ENCODE measurements at places on chromosomes 4 and X.

DNA sequence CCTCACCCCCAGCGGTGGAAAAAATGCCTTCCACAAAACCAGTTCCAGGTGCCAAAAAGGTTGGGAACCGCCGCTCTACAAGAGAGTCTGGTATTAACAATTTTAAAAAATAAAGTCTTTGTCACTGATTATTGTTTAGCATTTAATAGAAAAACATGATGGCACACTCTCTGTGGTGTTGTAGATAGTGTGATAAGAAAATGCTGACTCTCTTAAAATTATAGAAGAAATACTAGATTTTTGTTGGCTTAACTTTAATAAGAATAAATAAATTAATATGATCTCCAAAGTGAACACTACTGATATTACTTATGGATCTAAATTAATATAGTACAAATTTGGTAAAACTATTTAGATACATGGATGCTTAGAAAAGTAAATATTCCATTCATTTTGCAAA lies 943.5 kb downstream of the CCSER1 start:
- DNase-seq, result no peak

GRCh38 chr4:174516794-174517193 lies 5.5 kb downstream of the HPGD start:
- DNase-seq, result no peak

GRCh38 chr4:5746250-5746649 lies 35.2 kb downstream of the EVC start:
- no peak for DNase-seq

GRCh38 chr4:24279911-24280375 lies 304.4 kb downstream of the DHX15 start:
- no peak for DNase-seq

DNA sequence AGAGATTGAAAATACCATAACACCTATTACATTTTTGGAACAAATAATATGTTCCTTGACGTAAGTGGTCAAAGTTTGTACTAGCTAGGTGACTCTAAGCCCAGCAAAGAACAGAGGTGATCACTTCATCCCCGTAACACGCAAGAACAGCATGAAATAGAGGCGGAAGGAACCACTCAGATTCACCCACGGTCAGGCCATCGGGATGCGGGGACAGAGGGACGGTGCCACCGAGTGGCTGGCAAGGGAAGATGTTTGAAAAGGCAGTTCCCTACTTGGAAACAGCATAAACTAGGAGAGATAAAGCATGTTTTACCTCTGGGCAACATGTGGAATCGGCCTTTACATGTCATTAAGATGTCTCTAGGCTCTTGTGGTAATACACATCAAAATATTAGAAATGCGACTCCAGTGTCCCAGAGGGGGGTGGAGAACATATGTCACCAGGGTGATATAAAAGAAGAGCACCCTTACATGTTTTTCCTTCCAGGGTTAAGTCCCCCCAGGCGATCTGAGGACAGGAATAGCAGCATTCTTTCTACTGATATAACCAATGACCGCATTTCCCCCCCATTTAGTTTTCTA lies 84.0 kb downstream of the PHKA2 start:
- DNase-seq, result no peak

DNA sequence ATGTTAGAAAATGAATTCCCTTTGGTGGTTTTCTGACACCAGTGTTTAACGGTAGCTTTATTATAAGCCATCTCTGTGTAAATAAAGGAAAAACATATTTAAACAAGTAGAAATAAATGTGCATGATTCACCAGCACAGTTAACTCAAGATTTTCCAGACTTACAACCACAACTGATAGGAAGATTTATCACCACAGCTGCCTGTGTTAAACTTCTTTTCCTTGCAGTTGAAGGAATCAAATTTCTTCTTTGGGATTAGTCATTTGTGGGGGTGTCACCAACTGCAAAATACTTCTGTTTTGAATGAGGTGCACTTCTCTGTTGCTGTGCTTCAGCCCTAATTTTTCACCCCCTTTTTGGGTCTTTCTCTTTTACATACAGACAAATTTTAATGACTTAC lies 128.1 kb upstream of the STK26 start:
- DNase-seq, result no peak

DNA sequence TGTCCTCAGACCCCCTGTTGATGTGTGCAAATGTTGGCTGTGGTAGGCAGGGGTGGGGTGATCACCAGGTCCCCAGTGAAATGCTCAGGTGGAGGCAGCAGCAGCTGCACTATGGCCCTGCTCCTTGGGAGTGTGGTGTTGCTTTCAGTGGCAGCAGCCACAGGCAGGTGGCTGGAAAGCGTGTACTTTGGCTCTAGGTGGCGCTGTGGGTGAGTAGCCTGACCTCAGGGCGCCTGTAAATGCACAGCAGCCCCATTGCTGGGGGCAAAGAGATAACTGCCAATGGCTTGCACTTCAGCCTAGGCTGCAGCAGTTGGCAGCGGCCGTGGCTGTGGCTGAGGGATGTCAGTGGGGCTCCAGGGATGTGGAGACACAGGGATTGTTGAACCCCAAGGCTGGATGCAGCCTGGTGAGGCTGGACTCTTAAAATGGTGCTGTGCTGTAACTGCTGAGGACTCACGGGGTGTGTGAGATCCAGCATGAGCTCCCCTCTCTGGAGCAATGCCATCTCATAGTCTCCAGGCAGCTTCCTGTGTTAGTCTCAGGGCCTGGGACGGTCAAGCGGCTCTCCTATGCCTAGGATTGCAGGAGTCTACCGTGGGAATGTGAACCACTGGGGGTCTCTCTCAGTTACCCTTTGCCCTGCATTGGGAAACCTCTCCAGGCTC lies 421.7 kb upstream of the HTR2C start:
- no peak for DNase-seq

GRCh38 chrX:11196476-11196875 lies 85.3 kb downstream of the HCCS start:
- no peak for DNase-seq

GRCh38 chr4:94813221-94813620 lies 55.5 kb downstream of the BMPR1B start:
- no peak for DNase-seq

DNA sequence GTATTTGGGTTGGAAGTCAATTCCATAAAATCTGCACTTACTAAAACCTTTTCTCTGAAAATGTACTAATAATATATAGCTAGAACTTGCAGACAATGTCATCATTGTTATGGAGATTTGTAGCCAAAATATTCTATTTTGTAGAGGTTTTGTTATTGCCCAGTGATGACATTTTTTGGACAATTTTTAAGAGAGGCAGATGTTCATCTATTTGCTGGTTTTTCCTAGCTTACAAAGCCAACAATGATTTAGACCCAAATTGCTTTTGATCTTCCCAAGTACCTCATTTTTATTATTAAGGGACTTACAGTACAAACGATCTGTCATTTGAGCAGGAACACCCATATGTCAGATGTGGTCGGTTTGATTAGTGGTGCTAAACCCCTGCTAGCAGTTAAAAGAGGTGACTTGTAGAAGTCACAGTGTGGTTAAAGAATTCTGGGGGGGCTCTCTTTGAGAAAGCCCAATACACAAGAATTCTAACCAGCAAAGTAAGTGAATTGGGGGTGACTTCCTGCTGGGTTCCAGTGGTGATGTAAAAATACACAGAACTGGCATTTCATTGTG lies 136.2 kb downstream of the KIT start:
- DNase-seq, result no peak

GRCh38 chr4:15303052-15303641 lies 124.7 kb upstream of the C1QTNF7 start:
- DNase-seq, result no peak

GRCh38 chrX:107659768-107660167 lies 31.5 kb downstream of the PRPS1 start:
- no peak for DNase-seq

GRCh38 chrX:50871922-50872453 lies 38.5 kb upstream of the BMP15 start:
- DNase-seq, result no peak

DNA sequence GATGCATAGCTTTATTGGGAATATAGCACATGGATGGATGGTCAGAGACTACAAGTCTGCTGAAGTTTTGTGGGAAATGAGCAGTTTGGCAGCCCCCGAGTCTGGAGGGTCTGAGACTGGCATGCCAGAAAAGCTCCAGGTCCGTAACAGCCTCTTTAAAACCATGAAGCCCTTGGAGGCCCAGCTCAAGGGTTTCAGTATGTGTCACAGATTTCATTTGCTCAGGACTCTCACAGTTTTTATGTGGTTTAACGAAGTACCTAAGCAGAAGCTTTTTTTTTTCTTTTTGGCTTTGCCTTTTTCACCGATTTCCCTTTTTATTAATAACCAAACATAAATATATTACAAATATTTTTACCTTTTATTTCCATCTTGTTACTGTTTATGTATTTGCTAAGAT lies 30.6 kb upstream of the TMEM184C start:
- no peak for DNase-seq

Data from NCI-H2081 treated with DMSO at 0.1 percent for 48 hours (cell line).